ENCODE measurements at places on chromosomes 3 and 15. TPM values are rescaled to one million over a fixed set of nuclear protein-coding genes. Genes with fewer than 3 reads are reported as not detected.

QRICH1 gene
- total RNA-seq = 127 TPM

- no peak for DNase-seq
Observed at GRCh38 chr3:71421475-71421819, 162.1 kb downstream of the FOXP1 start.

GRCh38 chr3:171646357-171647133 is 163.7 kb downstream of the PLD1 start:
- no peak for DNase-seq

DNA sequence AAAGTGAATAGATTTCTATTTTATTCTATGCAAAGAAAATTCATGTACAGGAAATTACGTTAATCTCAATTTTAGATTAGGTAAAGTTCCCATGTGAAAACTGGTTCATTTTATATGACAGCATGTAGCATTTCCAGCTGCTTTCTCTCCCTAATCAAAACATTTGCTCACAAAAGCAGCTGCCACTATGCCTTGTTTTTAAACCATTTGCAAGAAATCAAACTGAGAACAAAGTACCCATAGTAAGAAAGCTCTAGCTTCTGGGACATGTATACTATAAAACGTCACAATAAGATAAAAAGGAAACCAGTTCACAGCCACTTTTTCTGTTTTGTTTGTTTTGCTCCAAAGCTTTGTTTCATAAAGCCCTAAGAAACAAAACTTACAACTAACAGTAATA is 5.0 kb upstream of the CRYBG3 start:
- no peak for DNase-seq

DNA sequence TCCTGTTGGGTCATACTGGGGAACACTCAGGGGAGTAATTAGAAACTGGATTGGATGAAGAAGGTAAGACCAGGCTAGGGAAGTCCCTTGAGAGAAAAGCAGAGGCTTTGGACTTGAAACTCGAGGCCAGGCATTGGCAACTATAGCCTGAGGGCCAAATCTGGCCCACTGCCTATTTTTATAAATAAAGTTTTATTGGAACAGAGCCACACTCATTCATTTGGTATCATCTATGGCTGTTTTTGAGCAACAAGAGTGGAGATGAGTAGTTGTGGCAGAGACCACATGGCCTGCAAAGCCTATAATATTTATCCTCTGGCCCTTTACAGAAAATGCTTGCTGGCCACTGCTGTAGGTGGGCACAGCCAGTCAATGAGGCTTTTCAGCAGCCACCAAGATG is 301.4 kb downstream of the UACA start:
- DNase-seq = no peak

Data from natural killer cell treated with Interleukin-12 subunit alpha and Interleukin-12 subunit beta and Interleukin-15 and Interleukin-18, amount 100 ng/mL, for 72 hours (primary cell).